ENCODE measurements at places on chromosomes 5 and 9.

DNA sequence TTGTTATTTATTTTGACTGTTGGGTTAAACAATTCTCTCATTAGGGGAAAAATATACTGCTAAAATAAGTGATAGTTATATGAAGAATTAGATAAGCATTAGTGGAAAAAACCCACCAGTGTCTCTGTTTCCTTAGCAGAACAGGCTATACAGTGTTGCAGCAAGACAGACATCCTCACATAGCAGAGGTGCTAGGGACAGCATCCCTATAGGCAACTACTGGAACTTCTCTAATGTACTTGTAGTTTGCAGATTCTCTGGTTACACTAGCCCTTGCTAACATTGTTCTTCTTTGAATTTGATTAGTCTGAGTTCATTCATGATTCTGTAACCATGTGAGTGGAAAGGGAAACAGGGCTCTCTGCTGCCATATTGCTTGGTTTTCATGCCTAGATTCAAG is 661.8 kb upstream of the RGMB start:
- DNase-seq, result no peak

GRCh38 chr9:136793086-136793946 is 2.2 kb downstream of the TMEM141 start:
- DNase-seq, result peak; percentile 54

- DNase-seq, result no peak
Observed at GRCh38 chr5:64384765-64385164, 121.0 kb upstream of the RGS7BP start.

DNA sequence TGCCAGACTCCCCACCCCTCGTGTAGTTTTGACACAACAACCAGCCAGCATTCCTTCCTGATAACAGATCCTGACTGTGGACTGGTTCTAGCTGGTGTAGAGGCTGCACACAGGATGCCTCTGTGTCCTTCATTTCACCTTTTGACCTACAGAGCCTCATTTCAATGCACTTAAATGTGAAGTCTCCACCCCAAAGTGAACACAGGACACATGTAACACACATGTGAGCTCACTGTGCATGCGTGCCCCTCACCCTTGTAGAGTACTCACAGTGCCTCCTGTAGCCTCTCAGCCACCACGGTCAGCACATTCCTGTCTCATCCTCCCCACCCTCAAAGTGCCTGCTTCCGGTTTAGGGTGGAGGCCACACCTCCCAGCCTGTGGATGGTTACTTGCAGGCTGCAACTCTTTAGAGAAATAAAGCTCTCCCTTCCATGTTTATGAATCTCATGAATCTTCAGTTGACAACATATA is 11.6 kb upstream of the NKD2 start:
- no peak for DNase-seq

- no peak for DNase-seq
Observed at GRCh38 chr5:148393390-148393741, 9.6 kb downstream of the FBXO38 start.

GRCh38 chr5:149172261-149172660 is 31.0 kb downstream of the ABLIM3 start:
- no peak for DNase-seq

DNA sequence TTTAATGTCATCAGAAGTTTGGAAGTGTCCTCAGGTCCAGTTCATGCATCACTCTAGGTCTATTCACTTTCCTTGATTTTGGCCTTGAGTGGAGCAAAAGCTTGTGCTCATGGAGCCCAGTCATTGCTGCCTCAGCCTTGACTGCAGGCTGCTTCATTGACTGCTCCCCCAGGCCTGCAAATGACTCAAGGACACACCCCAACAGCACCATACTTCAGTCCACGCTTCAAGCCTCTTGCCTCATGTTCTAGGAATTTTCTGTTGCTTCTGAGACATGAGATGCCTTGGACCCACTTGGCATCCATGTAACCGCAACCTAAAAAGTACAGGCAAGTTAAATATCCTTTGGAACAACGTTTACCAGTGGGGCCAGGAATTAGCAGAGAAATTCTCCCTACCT is 193.7 kb downstream of the PIK3R1 start:
- DNase-seq, result no peak

DNA sequence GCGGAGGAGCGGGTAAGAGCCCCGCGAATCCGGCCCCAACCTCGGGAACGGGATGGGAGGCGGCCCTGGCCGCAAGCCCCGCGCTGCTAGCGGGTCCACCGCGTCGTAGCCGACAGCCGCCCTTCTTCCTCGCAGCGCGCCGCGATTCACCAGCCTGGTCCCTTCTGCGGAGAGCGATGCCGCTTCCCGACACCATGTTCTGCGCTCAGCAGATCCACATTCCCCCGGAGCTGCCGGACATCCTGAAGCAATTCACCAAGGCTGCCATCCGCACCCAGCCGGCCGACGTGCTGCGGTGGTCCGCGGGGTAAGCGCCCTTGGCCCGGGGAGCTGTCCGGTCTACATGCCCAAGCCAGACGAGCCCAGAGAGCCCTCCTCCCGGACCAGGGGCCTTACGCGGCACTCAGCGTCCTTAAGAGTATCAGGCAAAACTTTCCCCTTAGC is 335 bp downstream of the ROPN1L start:
- no peak for DNase-seq

GRCh38 chr9:20990867-20991266 is 40.6 kb downstream of the HACD4 start:
- no peak for DNase-seq

- DNase-seq, result no peak
Observed at GRCh38 chr9:75033791-75034473, 5.8 kb upstream of the CARNMT1 start.

DNA sequence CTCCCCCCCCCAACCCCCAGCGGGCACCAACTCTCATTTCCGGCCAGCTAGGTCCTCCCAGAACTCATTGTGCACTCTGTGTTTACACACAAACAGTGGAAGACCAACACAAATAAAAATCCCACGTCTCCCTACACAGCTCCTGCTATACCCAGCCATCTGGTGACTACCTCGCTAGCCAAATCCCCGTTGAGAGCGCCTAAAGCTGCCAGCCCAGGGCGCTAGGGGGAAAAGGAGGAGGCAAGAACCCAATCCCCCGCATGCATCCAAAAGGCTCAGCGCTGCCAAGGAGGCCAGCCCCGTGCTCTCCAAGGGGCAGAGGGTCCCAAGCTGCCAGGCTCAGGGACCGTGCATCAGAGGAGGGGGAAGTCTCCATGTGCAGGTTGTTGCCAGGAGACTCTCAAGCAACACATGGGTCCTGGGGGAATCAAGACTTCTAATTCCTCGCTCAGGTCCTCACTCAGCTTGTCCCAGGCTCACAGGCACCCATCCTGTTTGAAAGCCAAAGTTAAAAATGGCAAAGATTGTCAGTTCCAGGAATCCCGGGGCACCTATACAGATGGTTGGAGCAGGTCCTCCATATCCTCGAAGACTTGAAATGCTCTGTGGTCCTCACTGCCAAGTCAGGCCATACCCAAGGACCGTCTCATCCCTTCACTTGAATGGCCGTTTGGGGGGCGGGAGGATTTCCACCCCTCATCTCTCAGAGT is 2.7 kb downstream of the ASTN2 start:
- DNase-seq, result no peak

- no peak for DNase-seq
Observed at GRCh38 chr9:77544546-77544945, 103.6 kb downstream of the GNA14 start.

DNA sequence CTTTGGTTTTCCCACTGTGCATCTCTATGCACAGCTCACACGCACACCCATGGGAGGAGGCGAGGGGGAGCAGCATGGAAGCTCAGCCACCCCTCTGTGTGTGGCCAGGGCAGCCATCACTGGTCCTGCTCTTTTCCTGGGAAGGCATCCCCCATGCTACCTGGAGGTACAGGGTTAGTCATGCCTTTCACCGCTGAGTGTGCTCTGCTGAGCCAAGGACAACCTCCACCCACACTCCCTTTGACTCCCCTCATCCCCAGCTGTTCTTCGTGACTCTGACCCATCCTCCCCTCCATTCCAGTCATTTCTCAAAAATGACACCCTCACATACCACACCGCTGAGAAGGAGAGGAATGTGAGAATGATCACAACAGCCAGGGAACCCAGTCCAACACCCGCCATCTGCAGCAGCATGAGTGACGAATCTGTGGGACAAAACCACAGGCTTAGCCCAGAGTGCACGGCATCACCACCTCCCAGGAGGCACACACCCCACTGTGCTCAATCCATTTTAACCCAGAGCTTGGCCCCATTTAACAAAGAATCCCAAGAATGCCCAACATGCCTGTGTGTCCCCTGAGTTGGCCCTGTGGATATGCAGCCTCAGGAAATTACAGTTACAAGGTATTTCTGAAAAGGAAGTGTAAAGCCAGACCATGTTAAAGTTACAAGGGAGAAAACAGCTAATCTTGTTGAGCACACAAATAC is 133.4 kb downstream of the SUSD1 start:
- peak; percentile 17 for DNase-seq

- no peak for DNase-seq
Observed at GRCh38 chr5:143693651-143694252, 118.2 kb upstream of the HMHB1 start.

DNA sequence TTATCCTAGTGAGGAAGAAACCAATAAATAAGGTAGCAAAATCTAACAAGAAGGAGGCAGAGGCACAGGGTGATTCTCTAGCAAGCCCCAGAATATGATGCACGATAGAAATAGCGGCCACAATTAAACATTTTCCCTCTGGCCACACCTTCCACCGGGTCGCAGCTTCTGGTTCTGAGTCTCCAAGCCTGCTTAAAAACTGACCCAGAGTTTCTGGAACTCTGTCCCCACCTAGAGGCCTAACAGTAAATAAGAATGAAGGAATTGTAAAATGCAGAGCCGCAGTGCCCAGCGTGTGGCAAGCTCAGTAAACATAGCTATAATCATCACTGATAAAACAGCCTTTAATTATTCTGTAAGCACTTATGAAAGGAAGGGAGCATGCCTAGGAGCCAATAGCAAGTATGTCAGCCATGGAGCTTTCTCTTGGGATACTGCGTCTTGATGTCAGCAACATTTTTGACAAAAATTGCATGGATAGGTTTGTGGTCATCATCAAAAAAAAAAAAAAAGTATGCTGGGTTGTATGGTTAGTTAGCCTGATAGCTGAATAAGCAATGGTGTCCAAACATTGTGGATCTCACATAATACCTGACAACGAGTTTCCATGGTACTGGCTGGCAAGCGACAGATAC is 465.5 kb downstream of the DNAH5 start:
- no peak for DNase-seq

DNA sequence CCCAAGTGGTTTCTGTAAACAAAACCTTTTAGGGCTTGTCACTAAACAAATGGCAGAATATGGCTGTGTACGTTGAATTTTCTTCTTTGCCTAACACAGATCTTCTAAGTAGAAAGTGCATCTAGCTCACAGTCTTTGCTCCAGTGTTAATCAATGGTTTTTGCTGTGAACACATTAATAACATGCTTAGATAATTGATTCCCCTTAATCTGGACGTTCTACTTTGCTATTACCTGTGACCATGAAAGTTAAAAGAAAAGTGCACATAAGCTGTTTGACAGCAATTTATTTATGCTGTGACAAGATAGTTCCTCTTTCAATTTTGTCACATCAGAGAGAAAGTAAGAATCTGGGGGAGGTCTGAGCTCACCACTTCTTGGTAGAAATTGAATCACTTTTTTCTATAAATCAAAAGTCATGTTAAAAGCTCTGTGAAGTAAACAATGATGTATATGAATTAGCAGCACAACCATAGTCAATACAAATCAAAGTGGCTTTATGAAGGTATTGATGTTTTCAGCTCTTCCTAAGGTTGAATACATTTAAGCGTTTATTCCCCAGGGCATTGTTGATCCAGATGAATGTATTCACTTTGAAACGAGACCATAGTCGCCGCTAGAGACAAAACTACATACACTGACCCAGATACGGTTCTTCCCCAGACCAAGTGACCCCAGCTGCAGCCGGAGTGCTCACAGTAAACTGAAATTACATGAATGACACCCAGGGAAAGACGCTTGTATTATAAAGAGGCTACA is 174.6 kb upstream of the ZNF608 start:
- DNase-seq, result no peak

- no peak for DNase-seq
Observed at GRCh38 chr9:86749894-86750255, 197.4 kb downstream of the GAS1 start.

DNA sequence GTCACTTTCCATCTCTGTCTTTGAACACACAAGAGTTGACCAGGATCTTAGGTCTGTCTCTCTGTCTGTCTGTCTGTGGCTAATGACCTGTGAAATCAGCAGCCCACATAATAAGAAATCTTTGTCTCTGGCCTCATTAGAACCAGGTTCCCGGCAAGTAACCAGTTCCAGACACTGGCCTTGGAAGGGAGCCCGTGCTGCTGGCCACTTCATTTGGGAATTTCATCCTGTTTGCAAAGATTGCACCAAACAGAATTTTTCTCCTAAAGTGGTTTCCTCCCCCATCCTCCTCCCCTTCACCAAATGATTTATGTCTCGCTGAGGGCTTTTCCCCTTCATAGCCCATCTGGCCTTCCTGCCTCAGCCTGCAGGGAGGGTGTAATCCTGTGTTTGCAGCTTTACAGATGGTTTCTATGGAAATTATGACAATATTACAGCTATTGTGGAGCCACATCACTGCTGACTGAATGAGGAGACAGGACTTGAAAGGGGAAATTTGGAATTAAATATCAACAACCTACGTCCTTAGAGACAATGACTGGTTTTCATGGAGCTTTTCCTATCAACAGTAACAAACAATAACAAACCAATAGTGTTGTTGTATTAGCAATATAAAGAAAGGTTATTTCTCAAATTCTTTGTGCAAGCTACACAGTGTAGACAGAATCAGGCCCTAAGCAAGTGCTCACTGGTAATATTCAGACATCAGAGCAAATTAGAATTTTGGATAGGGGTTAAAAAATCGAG is 25.7 kb downstream of the DPYSL3 start:
- peak; percentile 60 for DNase-seq

- DNase-seq, result peak; percentile 63
Observed at GRCh38 chr9:81588148-81588871, 101.0 kb downstream of the TLE1 start.

GRCh38 chr5:71011194-71011792 is 13.8 kb downstream of the NAIP start:
- DNase-seq, result no peak

- no peak for DNase-seq
Observed at GRCh38 chr5:131258733-131259132, 5.1 kb upstream of the CDC42SE2 start.

DNA sequence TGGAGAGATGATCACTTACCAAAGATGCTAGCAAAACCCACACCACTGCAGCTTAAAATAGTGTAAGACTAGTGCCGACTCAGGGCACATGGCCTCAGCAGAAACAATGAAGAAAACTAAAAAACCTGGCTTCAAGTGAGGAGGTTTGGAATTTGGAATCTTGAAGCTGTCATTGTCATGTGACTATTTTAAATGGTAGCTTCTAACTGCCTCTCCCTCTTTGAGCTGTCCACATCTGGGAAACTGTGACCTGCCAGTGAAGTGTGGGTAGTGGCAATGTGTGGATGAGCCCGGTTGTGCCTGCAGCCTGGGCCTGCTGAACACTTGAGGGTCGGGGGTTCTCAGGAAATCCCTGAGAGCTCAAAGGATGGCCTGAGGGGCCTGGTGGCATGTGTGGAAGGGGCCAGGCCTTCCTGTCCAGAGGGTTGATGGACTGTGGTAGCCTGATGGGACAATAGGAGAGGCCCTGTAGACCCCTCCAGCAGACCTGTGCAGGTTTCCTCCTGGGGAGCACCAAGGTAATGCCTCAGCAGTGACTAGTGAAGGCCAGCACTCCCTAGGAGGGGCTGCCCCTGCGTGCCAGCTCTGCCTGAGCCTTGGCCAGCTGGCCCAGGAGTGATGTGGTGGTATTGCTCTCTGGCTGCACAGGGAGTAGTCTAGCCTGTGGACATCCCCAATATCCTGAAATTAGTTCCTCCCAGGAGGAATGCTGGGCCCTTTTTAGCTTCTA is 13.6 kb downstream of the USP20 start:
- no peak for DNase-seq

- no peak for DNase-seq
Observed at GRCh38 chr5:120101771-120102170, 362.3 kb upstream of the PRR16 start.

Data from colonic mucosa (tissue), 4 donors.